ENCODE measurements at places on chromosomes 5 and 9.

GRCh38 chr5:63959177-63959982 lies 2.9 kb downstream of the HTR1A start:
- peak; percentile 44 for DNase-seq

DNA sequence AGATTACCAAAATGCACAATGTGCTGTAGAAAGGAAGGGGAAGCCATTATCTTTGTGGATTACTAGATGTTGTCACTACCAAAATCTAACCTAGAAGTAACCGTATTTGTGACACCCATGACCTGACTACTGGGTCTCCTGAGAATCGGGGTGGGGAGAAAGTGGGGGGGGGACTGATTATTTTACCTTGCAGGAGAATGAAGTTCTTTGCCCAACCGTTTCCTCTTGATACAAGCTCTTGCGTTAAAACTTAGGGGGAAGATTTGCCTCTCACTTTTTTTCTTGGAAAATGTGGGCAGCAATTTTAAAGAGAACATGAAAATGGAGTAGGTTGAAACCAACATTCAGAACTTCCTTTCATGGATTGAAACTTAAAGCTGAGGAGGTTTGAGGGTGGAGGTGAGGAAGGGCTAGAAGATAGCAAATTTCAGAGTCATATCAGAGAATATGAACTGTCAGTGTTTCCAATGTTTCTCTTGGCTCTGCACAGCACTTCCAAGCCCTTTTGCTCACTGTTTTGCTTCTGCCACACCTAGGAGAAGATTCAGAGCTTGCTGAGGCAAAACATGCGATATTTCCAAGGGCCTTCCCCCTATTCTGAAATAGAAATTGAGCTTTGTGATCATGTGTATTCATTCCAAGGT lies 280.8 kb downstream of the AOPEP start:
- DNase-seq, result peak; percentile 58

GRCh38 chr9:91118704-91119025 lies 243.1 kb downstream of the AUH start:
- DNase-seq, result no peak

- peak; percentile 50 for DNase-seq
Observed at GRCh38 chr9:19162956-19163355, 35.7 kb upstream of the PLIN2 start.

DNA sequence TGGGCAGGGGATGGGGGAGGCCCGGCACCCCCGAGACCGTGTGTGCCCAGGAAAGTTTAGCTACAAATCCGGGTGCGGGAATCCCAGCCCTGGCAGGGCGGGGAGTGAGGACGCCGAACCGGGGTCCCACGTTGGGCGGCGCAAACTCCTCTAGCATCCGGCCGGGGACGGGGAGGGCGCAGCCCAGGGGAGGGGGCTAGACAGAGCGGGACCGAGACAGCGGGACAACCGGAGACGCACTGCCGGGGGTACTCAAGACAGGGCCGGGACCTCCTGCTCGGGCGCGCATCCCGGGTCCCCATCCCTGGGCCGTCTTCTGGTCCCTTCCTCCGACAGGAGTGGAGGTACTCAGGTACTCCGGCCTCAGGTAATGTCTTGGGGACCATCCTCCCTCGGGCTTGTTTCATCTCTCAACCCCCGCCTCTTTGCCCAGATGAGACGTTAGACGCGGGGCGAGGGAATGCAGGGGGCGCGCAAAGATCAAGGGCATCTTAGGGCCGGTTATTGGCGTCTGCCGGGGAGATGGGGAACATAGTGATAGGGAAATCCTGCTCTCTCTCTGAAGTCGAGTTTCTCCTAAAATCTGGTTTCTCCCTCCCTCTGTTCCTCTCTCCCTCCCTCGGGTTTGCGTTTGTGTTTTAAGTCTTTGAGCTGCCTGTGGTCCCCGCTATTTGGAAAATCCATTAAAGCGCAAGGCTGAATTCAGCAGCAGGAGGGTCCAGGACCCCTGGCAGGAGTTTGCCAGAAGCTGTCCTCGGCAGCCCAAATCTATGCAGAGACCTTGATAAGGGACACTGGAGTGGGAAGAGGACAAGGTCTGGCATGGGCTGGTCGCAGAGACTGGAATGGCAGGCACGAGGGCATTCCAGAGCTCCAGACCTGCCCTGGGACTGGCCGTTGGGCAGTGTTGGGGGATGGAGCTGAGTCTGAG lies 815 bp downstream of the PDZD2 start:
- DNase-seq, result no peak

DNA sequence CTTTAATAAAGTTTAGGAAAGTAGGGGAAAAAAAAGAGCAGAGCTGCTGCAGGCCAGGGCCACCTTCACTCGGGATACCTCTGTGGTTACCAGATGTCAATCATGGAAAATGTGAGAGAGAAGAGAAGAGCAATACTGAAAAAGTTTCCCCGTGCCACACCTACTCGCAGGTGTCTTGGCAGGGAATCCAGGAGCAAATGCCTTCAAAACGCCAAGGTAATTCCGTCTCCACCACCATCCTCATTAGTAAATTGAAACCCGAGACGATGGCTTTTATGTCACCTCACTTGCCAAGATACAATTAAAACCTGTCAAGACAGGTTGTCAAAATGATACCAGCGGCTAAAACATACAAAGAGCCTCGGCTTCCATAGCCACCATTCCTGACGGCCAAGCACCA lies 49.7 kb downstream of the FAM81B start:
- no peak for DNase-seq

- DNase-seq, result no peak
Observed at GRCh38 chr9:126508171-126508591, 105.5 kb upstream of the LMX1B start.

DNA sequence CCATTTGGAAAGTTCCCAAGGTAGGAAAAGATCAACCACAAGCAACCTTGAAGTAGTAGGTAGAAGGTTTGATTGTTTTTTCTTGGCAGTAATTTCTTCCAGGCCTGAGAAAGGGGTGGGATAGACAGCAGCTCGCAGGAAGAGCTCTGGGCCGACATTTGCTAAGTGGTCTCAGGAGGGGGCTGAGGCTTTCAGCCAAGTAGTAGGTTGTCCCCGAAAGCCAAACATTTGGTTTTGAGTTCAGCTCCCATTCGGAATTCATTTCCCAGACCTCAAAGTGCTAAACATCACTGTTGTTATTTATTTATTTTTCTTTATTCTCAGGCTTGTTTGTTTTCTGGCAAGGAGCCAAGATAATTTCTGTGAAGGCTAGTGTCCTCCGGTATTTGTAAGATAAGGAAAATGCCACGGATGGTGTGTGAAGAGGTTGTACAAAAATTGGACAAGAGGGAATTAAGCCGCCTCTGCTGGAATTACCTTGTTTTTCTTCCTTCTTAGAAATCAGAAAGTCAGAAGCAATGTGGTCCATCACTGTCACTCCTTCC lies 112.1 kb downstream of the KIF4B start:
- DNase-seq, result no peak

DNA sequence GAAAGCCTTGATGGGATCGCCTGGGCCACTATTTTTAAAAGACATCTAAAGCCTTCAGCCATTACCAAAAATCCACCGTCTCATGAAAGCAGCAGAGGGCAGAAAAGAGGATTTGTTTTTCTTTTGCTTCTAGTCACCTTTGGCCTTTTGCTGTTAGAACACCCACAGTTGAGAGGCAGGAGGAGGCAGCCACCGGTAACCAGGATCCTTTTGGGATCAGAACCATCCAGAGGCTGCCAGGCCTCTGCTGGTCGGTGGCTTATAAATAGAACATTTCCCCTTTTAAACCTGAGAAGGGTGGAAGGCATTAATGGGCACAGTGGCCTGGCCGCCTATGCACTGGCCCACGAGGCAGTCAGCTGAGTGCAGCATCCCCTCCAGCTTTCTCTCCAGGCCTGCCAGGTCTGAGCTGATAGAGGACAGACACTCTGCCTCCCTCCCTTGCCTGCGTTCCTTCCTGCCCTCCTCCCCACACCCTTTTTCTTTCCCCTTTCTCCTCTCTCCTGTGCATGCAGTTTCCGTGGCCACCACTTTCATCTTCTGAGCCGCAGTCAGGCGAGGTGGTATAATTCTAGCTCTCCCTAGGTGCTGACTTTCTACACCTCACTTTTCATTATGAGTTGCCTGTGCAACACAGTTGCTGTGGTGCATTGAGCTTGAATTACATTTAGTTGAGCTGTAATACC lies 253.4 kb downstream of the ARHGAP26 start:
- peak; percentile 46 for DNase-seq

- no peak for DNase-seq
Observed at GRCh38 chr9:84711936-84712335, 42.4 kb downstream of the NTRK2 start.

GRCh38 chr5:123090661-123091297 lies 1.7 kb downstream of the PRDM6 start:
- no peak for DNase-seq

DNA sequence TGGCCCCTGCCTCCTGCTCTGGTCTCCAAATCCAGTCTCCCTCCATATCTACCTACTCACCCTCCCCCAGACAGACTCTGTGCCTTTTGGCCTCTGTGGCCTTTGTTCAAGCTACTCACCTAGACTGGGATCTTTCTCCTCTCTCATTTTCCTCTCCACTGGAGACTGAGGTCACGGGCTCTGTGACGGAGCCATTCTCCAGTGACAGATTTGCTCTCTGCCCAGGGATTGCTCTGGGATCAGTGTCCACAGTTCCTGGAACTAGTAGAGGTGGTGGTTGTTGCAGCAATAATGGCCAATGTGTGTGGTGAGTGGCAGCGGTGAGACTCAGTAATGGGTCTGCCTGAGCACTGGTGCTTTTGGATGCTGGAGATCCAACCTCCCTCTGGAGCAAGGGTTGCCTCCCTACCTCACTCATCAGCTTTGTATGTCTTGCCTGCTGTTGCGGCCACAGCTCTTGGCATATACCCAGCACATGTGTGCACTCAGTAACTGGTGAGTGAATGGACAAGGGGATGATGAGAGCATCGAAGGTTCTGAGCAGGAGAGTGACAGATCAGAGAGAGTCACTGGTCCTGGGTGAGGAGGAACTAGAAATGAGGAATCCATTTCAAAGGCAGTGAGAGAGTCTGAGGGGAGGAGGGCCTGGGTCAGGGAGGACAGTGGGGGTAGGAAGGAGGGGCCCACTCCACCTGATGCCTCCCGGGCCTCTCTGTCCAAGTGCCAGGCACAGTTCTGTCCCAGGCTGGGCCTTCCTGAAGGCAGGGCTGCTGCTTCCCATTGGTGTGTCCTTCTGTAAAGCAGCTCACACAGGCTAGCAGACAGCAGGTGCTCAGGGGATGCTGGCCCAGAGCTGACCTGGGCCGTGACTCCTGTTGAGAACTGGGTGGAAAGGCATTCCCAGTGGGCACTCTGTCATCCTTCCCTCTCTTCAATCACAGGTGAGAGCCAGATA lies 96.5 kb upstream of the PITX1 start:
- no peak for DNase-seq

- no peak for DNase-seq
Observed at GRCh38 chr5:172533399-172534228, 79.3 kb upstream of the SH3PXD2B start.

DNA sequence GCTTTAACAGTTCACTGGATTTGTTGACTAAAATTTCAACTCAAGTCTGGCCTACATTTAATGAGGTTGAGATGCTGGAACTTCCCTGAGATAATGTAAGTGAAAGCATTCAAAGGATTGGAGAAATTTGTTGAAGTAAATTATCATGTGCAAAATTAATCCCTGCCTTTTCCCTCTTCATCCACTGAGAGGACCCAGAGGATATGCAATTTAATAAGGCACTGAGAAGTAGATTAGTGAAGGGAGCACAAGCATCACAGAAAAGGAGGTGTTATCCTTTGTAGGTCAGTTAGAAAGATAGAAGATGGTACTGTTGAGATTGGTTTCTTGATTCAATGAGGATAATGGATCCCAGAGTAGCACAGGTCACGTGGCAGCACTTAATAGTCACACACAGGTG lies 42.6 kb upstream of the ANKRD31 start:
- no peak for DNase-seq

- DNase-seq, result no peak
Observed at GRCh38 chr5:171953860-171954701, 52.4 kb downstream of the FBXW11 start.

GRCh38 chr5:82332886-82333615 lies 54.9 kb upstream of the RPS23 start:
- peak; percentile 80 for DNase-seq

DNA sequence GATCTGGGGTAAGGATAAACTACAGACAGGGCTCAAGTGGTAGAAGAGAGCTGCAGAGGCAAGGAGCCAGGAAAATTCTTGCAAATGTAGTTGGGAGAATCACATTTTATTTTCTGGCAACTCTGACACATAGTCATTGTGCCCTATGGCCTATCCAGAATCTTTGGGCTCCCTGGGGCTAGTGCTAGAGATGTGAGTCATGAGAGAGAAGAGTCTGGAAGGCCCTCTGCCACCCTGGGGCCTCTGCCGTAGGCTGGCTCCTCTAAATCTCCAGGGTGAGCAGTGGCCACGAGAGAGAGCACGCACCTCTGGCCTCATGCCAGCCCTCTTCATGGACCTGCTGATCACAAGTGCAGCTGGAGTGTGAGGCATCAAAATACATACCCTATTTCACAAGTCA lies 74.3 kb upstream of the SSBP2 start:
- DNase-seq, result peak; percentile 44

DNA sequence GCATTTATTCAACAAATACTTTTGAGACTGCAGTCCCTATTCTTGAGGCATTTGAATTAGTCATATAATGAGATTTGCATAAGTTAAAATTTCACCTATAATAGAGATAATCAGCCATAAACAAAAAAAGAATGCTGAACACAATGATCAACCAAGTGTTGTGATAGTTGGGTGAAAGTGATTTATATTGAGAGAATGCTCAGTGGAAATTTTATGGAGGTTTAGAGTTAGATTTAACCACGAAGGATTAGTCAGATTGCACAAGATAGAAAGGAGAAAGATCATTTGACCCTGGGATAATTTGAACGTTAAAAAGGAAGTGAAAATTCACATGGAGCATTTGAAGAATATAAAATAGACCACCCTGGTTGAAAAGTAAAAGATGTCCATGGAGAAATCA lies 356.2 kb downstream of the NPR3 start:
- no peak for DNase-seq

DNA sequence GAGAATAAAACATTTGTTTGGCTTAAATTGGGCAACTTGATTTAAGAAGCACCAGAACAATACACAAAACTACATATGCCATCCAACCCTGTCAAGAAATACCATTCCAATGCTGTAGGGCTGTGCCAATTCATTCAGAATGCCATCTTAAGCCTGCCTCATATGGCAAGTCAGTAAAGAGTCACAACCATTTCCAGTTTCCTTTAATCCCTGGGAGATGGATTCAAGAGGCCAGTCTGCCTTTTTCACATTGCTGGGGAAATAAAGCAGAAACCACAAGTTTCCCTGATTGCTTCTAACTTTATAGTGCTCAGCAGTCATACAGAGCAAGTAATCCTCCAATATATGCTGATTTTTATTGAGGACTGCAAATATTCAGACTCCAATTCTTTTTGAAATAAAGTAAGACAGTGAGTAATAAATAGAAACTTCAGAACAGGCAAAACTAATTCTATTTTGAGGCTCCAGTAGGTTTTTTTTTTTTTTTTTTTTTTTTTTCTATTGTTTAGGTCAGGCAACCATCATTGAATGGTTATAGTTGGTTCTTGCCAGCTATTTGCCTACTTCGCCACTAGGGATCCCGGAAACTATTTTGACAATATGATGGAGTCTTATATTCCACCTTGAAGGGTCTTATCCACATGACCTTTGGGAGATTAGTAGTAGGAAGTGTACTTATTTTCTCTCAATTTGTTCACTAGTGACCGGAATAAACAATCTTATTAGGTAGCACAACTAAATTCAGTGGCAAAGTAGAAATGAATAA lies 400.9 kb upstream of the MEF2C start:
- no peak for DNase-seq
